ENCODE measurements at places on chromosomes 7 and 10.

- DNase-seq, result peak; percentile 7
These were observed 40.6 kb downstream of the SYPL1 start for GRCh38 chr7:106071356-106071998.

DNA sequence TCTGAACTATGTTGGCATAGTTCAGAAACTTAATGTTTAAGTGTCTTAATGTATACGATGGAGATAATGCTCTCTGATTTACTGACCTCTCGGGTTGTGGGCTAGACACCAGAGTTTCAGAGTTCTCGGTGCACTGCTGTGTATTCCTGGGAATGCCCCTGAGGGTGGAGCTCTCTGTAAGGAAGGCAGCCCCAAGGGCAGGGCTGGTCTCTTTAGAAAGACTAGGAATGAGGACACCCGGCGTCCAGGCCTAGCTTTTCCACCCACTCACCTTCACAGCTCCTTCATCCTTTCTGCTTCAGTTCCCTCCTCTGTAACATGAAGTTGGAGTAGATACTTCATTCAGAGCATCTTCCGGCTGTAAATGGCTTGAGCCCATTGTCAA is 536.6 kb upstream of the GALNT17 start:
- DNase-seq, result no peak

DNA sequence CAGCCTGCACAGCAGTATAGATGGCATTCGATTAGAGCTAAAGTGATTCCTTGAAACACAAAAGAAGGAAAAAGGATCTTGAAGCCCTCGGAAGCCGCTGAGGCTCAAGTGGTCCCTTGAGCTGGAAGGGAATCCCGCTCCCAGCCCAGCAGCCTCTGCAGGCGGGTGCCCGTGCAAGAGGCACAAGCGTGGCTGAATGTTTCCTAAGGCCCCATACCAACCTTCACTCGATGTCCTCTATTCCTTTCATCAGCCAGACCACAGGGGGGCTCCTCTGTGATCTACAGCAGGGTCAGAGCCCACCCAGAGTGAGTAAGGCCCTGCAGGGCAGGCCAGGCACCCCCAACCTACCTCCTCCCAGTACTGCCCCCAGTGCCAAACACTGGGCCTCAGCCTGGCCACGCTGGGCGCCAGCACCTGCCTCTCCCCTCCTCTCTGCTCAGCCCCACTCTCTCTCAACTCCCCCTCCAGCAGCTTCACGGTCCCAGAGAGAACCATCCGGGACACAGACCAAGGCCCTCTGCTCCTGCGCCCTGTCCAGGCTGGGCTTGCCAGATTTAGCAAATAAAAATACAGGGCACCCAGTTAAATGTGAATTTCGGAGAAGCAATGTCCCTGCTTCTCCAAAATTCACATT is 30.5 kb downstream of the EBF3 start:
- no peak for DNase-seq

DNA sequence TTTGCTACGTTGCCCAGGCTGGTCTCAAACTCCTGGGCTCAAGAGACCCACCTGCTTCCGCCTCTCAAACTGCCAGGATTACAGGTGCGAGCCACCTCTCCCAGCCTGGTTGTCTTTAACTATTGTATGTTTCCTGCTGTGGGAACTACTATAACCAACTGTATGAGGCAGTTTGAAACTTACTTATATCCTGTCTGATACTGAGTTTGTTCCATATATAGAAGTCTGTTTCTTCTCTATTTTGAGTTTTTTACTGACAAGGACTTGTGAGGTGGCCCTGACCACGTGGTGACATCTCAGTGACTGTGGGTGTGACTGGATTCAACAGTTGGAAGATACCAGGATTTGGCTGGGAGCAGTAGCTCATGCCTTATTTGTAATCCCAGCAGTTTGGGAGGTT is 14.2 kb downstream of the FBH1 start:
- DNase-seq, result no peak

DNA sequence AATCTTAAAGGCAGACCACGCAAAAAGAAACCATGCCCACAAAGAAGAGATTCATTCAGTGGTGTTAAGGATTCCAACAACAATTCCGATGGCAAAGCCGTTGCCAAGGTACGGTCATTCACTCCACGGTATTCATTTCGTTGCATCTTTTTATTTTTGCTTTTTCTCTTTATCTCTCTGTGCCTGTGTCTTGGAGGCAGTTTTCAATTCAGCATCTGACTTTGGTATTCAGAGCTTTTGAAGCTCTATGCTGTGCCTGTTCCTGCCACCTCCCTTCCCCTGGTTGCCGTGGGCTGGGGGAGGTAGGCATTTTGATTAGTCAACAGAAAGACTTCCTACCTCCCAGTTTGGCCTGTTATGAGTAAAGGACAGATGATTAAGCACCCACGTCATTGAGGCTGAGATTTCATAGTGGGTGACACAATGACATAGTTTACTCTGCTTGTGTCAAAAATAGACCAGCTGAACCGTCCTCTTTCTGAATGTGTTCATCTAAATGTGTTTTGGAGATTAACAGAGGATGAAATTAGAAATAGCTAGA is 149.5 kb downstream of the ARID5B start:
- peak; percentile 76 for DNase-seq

DNA sequence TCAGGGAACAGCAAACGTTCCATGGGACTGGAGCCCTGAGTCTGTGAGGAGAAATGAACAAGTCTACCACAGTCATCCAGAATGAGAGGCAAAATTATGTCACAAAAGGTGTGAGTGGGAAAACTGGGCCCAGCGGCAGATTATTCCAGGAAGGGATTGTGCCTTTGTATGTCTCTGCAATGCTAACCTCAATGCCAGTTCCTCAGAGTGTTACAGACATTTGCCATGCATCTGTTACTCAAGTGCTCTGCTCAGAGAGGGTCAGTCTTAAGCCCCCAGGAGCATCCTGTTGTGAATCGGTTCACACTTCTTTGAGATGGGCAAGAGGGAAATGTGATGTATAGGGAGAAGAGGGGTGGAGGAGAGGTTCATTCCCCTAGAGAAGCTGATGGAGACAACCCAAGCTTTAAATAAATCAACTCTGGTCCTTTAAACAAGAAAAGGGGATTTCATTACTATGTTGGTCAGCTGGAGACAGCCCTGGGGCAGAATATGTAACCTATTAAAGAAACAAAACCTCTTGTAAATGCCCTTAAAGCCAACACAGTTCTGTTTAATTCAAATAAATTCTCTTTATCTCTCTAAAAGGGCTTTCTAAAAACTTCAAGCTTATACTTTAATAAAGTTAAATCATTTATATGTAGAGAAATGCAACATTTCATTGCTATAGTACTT is 85.9 kb upstream of the GRB10 start:
- no peak for DNase-seq

DNA sequence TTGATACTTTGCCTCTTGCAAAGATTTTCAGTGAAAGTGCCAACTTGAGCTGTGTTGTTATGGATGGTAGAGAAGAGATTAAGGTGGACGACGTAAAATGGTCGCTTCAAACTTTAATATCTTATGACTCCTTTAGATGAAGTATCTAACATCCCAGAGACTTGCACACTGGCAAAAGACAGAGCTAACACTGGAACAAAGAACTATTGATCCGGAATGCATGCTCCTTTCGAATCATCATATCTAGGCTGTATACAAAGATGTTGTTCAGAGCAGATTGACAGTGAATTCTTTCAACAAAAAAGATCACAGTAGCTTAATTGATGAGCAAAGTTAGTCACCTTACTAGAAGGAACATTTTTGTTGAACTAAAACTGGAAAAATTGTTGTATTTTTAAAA is 592.7 kb downstream of the NXPH1 start:
- DNase-seq, result no peak

DNA sequence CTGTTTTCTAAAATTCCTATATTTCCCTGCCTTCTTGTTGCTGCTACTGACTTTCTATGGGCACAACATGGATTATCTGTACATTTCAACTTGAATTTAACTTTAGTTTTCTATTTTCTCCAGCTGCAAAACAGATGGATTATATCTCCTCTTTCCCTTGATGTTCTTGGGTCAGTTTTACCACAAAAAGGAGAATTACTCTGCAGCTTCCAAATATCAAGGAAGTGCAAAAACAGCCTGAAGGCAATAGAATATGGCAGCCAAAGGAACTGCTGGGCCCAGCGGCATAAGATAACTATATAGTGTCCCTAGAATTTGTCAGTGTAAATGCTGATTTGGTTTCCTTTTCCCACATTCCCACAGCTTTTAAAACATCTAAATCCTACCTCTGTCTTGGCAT is 29.1 kb downstream of the CPED1 start:
- DNase-seq, result no peak

DNA sequence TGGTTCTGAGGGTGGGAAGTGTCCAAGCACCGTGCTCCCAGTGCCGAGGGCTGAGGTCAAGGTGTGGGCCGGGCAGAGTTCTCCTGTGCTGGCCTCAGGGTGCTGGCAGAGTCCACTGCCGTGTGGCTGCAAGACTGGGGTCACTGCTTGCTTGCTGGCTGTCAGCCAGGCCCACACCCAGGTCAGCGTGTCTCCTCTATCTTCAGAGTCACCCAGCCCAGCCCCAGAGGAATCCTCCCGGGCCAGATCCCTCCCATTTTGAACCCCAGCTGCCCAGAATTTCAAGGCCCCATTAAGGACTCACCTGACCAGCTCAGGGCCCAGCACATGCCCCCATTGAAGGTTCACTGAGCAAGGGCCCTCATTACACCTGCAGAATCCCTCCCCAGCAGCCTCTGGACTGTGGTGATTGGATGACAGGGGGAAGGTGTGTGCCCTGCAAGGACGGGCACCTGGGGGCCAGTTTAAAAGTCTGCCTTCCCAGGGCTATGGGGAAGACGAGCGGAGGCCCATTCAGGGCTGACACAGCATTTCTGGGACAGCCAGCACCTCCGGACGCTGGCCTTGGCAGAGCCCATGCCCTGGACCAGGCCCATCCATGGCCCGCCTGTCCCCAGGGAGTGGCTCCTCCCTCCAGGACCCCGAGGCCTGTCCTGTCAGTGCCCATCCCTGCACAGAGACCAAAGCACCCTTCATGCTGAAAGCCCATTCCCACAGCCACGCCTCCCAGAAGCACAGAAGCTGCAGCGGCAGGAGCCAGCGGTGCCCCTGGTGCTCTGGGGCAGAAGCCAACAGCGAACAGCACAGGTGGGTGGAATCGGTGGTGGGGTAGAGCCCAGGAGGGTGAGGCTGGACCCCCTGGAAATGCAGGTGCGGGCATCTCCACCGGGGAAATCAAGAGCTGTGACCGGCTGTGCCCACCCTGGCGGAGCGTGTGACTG is 45.1 kb upstream of the PPP2R2D start:
- no peak for DNase-seq

DNA sequence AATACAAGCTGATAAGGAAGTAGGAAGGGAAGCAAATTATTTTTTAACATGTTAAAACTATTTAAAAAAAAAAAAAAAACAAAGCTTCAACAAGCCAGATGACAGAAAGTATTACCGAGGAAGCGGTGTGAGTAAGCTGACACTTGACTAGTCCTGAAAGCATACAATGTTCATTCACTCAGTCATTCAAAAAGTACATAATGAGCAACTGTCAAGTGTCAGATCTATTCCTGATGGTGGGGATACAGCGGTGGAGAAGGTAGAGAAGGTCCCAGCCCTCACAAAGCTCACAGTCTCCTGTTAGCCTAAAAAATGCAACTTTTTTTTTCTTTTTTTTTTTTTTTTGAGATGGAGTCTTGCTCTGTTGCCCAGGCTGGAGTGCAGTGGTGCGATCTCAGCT is 40.0 kb downstream of the RAPGEF5 start:
- no peak for DNase-seq

GRCh38 chr10:52257692-52258075 is 56.4 kb upstream of the DKK1 start:
- DNase-seq, result no peak

- DNase-seq, result no peak
These were observed 73.6 kb downstream of the EGFR start for GRCh38 chr7:55092186-55092974.

GRCh38 chr10:92094960-92095359 is 171.4 kb downstream of the BTAF1 start:
- no peak for DNase-seq

- no peak for DNase-seq
These were observed 63.7 kb upstream of the IL6 start for GRCh38 chr7:22663357-22663718.

- no peak for DNase-seq
These were observed 167.1 kb downstream of the SEMA3D start for GRCh38 chr7:85019778-85020177.

DNA sequence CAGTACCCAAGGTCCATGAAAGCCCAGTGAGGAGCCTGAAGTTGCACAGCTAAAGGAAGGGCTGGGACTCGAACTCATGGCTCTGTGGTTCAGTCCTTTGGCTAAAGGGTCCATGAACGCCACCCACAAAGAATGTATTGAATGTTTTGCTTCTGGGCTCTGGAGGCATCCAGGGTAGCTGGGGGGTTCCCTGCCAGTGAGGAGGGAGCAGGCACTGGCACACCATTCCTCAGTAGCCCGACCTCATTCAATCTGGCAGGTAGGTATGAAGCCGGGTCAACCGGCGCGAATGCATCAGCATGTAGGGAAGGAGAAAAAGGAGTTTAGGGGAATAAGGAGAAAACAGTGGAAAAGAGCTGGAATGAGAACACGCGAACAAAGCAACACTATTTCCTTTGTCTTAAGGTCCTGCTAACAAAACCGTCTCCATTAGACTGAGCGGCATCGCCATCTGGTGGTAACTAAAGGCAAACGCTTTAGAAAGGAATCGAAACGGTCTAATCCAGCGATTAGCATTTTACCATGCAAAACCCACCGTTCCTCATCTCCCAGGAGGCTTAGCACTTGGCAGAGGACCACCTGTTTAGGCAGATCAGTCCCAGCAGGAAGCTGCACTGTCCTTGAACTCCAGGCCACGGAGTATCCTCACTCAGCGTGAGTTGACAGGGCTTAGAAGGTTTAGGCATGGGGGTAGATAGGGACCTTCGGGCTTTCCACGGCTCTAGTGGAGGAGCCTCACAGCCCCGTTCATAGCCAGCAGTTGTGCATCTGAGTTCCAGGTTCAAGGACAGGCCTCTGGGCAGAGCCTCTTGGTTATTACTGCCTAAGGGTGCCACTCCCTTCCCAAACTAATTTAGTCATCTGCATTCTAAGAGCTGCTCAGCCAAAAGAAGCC is 122.8 kb downstream of the UBE2H start:
- peak; percentile 67 for DNase-seq

DNA sequence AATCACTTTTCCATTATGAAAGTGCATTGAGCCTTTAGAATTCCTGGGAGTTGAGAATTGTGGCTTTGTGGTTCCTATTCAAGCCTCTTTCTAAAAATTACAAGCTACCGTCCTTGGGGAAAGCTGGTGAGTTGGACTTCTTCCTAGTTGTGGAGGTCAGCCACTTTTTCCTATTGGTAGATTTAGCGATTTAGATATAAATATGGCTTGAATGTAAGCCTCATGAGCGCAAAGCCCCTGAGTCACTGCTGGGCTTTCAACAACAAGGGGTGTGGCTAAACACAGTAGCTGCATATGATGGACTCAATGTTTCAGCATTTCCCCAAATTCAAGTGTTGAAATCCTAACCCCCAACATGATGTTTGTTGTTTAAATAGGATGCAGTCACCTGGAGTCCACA is 150.0 kb upstream of the IGFBP3 start:
- no peak for DNase-seq

GRCh38 chr7:137343281-137343841 is at the start of gene PTN:
Gene PTN, minus strand, starts transcription at chr7:137343733. Its CDS starts 88,760 bp downstream, at chr7:137254973.
- DNase-seq, result no peak

- DNase-seq, result no peak
These were observed 5.5 kb downstream of the ADRA2A start for GRCh38 chr10:111082102-111082975.

All from CD8-positive, alpha-beta memory T cell (primary cell).